ENCODE measurements at places on chromosomes 4 and X.
A peak's percentile ranks its signal among the peaks of the same experiment; 100 is the strongest.

DNA sequence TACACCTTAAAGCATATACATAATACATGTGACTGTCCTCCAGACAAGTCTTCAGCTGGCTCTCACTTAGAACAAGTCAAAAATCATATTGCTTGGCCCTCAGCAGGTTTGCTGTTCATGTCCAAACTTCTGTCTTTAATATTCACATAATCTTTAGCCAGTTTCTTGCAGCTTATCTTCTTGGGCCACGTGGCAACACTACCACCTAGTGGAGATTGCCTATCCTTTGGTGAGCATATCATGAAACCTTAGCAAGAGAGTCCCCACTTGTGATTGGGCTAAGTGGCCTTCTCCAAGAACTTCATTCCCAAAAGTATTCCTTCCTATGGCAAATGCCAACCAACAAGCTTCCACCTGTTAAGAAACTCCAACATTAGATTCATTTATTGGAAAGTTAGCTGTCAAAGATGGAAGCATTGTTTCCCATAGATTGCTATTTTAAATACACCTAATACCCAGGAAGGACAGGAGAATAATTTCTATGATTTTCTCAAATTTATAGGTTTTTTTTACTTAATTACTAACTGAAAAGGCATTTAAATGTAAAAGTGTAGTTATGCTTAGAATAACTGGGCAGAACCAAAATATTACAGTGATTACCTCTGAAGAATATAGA lies 231.9 kb upstream of the INTU start:
- peak; percentile 70 for DNase-seq

DNA sequence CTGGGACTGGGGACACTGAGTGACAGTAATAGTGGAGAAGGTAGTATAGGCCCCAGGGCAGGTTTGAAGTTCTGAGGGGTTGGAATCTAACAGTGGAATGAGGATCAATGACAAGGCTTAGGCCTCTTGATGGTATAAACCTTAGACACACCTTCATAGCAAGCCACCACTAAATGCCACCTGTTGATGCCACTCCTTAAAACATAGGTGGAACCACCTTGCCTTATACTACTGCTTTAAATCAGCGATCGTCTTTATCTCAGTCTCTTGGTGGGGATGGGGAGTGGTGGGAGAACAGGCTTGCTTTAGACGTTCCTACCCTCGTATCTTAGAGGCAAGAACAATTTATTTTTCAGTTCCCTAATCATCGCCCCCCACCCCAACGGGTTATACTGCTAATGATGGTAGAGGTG lies 1.2 kb downstream of the RAB33B start:
- DNase-seq = no peak

- DNase-seq = no peak
Observed at GRCh38 chrX:1658071-1658491, 43.2 kb downstream of the ASMT start.

GRCh38 chrX:151899622-151900021 lies 13.1 kb upstream of the MAGEA4 start:
- DNase-seq = no peak
